ENCODE measurements at places on chromosomes 7 and 10. TPM values are rescaled to one million over a fixed set of nuclear protein-coding genes. Genes with fewer than 3 reads are reported as not detected.

Gene ASB10
- total RNA-seq = not detected

Gene ASIC3
- 4.0 TPM for total RNA-seq

Gene ZYX
- total RNA-seq = 114 TPM

Gene BAZ1B
- total RNA-seq = 99.6 TPM

Gene CDCA7L
- total RNA-seq = 81.5 TPM

Gene HOXA11
- not detected for total RNA-seq

Gene GPER1
- 0.46 TPM for total RNA-seq

Gene ZNF25
- 9.0 TPM for total RNA-seq

Gene TDRD1
- 0.11 TPM for total RNA-seq

Gene APBB1IP
- total RNA-seq = 47.4 TPM

Gene FOXI2
- total RNA-seq = not detected

Gene PROSER2
- total RNA-seq = 0.37 TPM

Gene CALML3
- total RNA-seq = not detected

Gene ST8SIA6
- not detected for total RNA-seq

Gene GHRHR
- total RNA-seq = not detected

Gene DGKI
- total RNA-seq = 2.8 TPM

Gene CALN1
- total RNA-seq = not detected

Gene MPP7
- total RNA-seq = 0.60 TPM

Gene TRIM73
- 6.4 TPM for total RNA-seq

Gene CPA2
- total RNA-seq = 0.14 TPM

Gene FKBP6
- total RNA-seq = not detected

Gene CD36
- total RNA-seq = not detected

Gene KCNMA1
- 0.14 TPM for total RNA-seq

Gene AKR1C4
- total RNA-seq = not detected

Gene HK1
- 197 TPM for total RNA-seq

Gene CTAGE15
- 1.5 TPM for total RNA-seq

Gene GATA3
- total RNA-seq = 293 TPM

Gene ARPC1A
- 83.4 TPM for total RNA-seq

Measured in activated T-helper 2 cell treated with anti-CD3 and anti-CD28 coated beads, Interferon-gamma antibody, Interleukin-2, Interleukin-4, amounts not matched to agents 10 μg/mL and 5 μg/mL and 100 μg/mL, durations not matched to agents 14 hours and 24 hours and 36 hours (primary cell).